Fibroblast of gingiva (primary cell): ENCODE measurements at places on chromosomes 5 and 9.

DNA sequence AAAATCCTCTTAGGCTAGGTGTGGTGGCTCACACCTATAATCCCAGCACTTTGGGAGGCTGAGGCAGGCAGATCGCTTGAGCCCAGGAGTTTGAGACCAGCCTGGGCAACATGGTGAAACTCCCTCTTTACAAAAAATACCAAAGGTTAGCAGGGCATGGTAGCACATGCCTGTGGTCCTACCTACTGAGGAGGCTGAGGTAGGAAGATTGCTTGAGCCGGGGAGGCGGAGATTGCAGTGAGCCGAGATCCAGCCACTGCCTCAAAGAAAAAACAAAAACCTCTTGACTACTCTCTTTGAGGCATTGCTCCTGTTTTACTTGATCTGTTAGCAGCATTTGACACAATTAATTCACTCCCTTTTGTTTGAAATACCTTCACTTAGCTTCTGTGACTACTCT, 20.7 kb downstream of the KIF2A start:
- DNase-seq = no peak

- DNase-seq = peak; percentile 63
Observed at GRCh38 chr5:43305948-43306565, 7.2 kb downstream of the HMGCS1 start.

DNA sequence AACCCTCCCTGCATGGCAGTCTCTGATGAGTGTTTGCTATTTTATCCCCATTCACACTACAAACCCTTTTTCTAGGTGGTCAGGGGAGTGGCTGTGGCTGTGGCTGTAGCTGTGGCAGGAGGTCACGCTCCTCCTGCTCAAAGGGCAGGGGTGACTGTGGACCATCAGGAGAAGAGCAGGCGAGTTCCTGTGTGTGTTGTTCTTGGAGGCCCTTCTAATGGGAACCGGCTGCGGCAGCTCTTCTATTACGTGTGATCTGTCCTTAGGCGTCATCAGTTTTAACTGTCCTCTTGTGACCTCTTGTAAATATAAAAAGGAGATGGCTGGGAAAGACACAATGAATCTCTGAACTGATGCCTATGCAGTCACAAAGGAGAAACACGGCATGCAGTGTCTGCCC, 65.1 kb downstream of the ANKH start:
- DNase-seq = peak; percentile 98

- no peak for DNase-seq
Observed at GRCh38 chr5:59300930-59301329, 592.6 kb downstream of the PDE4D start.

GRCh38 chr5:15472116-15472515, 27.9 kb upstream of the FBXL7 start:
- DNase-seq = no peak

DNA sequence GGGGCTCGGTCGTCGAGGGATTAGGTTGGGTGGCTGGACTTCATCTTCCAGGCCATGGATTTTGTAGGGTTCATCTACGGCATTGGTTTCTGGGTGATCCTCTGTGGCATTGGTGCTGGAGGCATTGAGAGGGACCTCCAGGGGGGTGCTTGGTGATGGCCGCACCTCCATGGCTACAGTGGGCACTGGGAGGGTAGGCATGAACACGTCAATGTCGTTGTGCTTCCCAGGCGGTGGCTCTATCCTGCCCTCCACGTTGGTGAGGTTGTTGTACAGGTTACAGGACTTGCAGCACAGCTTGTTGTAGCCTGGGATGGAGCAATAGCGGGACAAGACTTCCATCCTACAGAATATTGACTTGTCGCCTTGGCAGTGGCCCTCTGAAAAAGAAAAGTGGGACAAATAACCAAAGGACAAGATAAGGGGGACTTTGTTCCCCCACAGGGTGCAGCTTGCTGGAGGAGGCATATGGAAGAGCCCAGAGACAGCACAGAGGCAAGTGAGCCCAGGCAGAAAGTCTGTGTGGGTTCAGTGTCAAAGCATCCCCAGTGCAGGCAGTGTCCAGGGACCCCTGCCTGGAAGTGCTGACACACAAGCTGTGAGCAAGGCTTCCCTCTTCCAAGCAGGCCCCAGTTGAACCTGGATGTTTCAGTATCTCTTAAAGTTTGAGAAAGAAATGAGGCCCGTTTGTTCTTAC, 53.9 kb downstream of the ZNF354C start:
- DNase-seq = no peak

GRCh38 chr5:27571681-27572080, 533.3 kb upstream of the CDH9 start:
- no peak for DNase-seq

DNA sequence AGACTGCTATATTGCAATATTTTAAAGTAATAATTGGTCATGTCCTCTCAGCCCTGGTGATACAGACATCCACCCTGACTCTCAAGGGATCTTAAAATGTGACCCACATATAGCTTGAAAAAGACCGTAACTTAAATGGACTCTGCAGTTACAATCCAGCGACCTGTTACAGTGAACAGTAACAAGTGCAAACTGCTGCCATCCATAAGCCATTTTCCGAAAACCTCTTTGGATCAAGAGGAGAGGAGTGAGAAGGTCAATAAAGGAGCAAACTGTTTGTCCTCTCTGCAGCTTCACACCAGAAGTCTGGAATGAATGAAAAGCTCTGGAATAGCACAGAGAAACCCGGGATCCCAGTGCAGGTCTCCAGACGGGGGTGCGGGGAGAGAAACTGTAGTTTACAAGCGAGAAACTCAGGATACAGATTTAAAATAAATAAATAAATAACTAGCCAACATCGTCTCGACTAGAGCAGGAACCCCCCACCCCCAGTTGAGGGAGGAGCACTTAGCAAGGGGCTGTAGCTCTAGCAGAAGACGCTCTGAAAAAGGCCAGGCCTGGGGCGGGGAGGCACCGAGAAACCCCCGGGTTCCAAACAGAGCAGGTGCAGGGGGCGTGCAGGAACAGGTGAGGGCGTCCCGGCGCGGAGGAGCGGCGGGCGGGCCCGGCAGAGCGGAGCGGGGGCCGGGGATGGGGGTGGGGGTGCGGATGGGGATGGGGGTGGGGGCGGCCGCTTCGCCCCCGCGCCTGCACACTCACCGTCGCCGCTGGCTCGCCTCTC, 572 bp downstream of the ZDHHC21 start:
- DNase-seq = no peak

DNA sequence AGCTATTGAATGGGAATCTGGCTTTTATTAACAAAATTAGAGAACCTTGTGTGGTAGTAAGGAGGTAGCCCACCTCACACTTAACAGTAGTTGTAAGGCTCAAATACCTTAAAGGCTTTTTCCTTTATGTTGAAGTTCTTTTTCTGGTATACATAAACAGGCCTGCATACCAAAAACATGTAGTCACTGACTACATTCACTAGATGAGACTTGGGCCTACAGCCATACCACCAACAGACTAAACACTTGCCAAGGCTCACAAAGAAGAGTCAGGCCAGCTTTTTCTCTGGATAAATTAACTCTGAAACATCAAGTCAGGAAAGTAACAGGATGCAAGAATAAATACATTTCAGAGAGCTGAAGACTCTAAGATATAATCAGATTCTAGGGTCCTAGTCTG, 78.6 kb upstream of the MPDZ start:
- DNase-seq = peak; percentile 76

DNA sequence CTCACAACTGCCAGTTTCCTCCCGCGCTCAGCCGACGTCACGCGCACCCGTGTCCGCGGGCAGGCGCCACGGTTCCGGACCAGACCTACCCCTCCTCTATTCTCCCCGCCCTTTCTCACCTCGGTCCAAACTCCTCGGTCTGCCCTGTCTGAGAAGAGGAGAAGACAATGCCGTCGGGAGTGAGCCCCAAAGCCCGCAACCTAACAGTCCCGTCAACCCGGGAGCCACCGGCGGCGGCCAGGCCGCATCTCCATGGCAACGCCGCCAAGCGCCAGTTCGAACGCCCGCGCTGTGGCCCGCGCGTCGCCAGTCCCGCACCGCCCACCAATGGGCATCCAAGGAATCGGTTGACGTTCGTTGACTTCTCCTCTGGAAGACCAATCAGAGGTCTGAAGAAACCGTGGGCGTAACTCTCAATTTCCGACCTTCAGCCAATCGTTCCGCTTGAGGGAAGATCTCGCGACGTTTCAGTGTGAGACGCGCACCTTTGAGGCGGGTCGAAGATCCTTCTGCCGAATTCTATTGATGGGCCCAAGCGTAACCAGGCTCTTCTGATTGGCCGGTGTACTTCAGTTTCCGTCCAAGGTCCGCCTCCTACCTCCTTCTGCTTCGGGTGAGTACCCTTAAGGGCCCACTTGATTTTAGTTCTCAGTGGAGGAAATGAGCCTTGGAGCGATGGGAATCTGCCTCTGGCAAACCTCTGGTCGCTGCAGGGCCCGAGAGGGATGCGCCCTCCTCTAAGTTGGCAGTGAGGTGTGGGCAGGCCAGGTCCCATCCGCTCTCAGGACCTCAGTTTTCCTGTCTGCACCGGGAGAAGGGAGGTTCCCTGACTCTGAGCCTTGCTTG, at the start of the genes KIF24 and NUDT2:
KIF24 (minus strand) TSS at position 282 of the 846 bp plus-strand sequence. CDS start 17,922 bp downstream, outside the sequence.
NUDT2 (plus strand) TSS at position 583 of the 846 bp plus-strand sequence. CDS start 9,471 bp downstream, outside the sequence.
- peak; percentile 100 for DNase-seq

GRCh38 chr9:28064241-28064815, 491.0 kb upstream of the C9orf72 start:
- DNase-seq = no peak

DNA sequence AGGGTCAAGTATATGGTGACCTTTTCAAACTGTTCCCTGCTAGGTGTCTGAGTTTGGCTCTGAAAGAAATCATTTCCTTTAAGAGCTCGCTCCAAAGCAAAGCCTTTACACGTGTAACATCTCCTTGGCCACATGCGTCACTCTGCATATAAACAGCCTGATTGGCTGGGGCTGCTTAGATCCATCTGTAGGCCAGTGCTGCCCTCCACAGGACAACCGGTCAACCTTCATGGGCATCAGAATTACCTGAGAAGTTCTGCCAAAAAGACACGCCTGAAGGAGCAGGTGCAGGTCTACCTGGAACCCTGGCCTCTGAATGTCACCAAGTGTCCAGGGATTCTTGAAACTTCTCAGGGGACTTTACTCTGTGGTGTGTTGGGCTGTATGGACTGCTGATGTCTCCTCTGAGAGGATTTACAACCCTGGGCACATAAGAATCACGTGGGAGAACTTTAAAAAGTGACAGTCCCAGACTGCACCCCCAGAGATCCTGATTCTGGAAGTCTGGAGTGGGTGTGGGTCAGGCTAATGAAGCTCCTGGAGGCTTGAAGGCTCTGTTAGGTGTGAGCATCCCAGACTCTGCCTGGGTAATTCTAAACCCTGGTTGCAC, 497.6 kb downstream of the GADD45G start:
- peak; percentile 59 for DNase-seq

DNA sequence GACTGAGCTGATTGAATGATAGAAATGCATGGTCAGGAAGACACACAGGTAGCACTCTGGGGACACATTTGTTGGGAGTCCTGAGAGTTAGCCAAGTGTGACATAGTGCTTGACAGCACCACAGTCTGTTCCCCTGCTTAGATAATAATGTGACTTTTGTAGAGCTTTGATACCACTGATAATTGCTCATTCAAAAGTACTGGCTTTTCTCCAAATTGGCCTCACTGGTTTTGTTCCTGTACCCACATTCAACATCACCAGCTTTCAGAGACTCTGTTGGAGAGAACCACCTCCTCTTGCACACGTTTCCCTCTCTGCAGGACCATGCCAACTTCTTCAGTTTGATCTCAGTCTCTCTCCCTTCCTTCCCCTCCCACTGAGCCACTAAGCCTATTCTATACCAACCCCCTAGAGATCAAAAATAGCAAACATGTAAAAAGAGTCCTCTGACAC, 52.5 kb upstream of the IL7R start:
- DNase-seq = no peak

DNA sequence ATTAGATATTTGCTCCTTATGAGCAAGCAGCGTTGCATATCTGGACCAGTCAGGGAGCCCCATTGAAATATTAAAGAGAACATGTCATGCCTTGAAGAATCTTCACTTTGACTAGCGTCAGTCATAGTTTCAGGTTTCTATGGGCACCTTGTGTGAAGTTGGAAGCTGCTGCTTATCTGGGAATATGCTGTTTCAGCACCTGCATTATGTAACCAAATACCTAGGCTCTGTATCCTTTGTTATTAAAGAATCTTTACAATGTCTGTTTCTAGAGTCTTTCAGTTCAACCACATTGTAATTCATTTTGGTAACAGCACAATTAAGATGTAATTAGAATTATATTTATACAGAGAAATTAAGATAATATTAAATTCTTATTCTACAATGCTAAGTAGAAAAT, 818.8 kb upstream of the TYRP1 start:
- DNase-seq = no peak

- DNase-seq = peak; percentile 61
Observed at GRCh38 chr9:128684325-128685199, 4.5 kb upstream of the SET start.

GRCh38 chr9:122950263-122950662, 9.4 kb downstream of the RABGAP1 start:
- no peak for DNase-seq

DNA sequence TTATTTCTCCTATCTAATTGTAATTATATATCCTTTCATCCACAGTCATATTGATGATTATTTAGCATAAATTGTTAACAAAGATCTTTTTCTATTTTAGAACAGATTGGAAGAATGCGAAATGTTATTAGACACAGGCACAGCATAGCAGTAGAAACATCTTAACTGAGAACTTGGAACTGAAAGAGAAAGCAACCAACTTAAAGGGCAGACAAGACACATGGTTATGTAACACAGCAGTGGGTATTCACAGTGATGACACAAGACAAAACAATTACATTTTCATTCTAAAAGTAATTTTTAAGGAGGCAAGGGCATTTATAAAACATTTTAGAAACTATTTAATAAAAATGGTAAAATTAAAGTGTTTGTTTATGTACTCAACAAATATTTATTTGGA, 57.7 kb upstream of the MEF2C start:
- DNase-seq = no peak

GRCh38 chr5:14598225-14598624, 16.6 kb downstream of the OTULINL start:
- no peak for DNase-seq

DNA sequence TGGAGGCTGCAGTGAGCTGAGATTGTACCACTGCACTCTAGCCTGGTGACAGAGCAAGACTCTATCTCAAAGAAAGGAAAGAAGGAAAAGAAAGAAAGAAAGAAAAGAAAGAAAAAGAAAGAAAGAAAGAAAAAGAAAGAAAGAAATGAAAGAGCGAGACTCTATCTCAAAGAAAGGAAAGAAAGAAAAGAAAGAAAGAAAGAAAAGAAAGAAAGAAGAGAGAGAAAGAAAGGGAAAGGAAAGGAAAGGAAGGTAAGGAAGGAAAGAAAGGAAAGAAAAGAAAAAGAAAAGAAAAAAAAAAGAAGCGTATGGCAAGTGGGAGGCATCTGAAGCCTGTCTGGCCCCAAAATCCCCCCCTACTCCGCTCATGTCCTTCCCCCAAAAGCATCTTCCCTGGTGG, 182.3 kb upstream of the MSX2 start:
- DNase-seq = no peak

- peak; percentile 43 for DNase-seq
Observed at GRCh38 chr5:65955746-65956145, 29.4 kb downstream of the ERBIN start.

- no peak for DNase-seq
Observed at GRCh38 chr5:127019928-127020327, 10.4 kb downstream of the MARCHF3 start.

DNA sequence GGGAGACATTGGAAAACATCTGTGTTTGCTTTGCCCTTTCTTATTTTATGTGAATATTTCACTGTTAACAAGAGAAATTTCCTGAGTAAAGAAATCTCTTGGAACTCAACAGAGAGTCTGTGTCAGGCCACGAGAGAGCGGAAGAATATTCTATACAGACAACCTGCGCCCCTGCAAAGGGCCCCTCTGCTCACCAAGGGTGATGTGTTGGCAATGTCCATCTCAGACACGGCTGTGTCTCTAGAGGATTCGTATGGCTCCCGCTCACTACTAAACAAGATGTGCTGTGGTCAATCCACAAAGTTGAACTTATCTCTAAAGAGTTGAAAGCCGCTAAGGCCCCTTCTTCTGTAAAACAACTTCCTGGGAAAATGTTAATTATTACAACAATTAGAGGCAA, 241.0 kb upstream of the IRX1 start:
- DNase-seq = no peak
